Neuronal stem cell (in vitro differentiated cells): ENCODE measurements at places on chromosomes 5 and 9.

GRCh38 chr9:81542118-81542889, 147.0 kb downstream of the TLE1 start:
- no peak for DNase-seq

DNA sequence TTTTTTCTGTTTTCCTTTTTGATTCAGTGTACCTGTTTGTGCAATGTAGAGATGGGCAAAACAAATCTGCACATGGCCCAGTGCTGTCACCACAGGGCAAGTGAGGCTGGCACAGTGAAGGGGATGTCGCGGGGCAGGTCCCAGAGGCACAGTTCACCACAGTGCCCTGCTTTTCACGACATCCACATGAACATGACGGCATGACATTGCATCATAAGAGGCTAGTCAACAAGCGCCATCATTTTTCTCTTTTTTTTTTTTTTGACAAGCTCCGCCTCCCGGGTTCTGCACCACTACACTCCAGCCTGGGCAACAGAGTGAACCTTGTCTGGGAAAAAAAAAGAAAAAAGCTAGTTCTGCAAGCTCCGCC, 42.9 kb upstream of the VDAC1 start:
- DNase-seq: no peak

GRCh38 chr9:90141723-90142122, 500.9 kb downstream of the DIRAS2 start:
- DNase-seq: no peak

GRCh38 chr9:75061169-75061568, 26.8 kb downstream of the NMRK1 start:
- DNase-seq: no peak

DNA sequence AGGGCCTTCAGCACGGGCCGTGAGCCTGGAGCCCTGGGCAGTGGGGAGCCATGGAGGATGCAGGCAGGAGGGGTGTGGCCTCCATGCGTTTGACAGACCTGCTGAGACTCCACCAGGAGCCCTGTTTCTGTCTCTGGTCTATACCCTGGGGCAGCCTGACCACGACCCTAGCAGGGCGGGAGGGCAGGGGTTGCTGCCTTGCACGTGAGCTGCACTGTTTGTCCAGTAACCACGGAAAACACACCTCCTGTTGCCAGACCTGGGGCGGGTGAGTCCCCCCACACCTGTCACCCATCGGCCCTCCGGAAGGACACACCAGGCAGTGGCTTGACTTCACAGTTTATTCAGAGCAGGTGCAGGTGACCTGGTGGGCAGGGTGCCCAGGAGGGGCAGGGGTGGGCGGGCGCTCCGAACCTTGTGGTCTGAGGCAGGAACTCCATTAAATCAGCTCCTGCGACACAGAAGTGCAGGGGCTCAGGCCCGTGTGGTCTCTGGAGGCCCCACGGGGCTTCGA, 3.9 kb downstream of the LCN8 start:
- no peak for DNase-seq

GRCh38 chr9:28105001-28105400, 531.7 kb upstream of the C9orf72 start:
- no peak for DNase-seq

DNA sequence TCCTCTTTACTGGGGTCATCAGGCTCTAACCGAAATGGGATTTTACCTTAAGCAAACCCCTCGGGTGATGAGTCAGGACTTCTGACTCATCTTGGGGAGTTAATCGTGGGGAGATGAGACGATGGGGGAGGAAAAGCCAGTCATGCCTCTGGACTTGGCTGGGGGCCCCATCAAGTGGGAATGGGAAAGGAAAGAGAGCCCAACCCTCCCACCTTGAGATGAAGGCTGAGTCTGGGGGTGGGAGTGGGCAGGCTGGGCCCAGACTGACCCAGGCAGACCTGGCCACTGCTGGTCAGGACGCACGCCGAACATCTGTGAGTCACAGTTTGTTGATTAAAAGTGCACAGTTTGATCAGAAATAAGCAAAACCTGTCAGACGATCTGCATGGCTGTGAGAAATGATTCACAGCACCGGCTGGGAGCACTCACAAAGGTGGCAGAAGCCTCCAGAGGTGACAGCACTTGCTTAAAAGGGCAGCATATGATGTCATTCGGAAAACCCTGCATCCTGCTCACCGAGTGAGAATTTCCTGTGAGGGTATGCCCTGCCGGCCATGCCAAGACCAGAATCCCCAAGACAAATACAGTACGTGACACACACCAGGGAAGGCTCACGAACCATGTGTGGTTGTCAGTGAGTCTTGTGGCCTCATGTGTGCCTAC, 50.0 kb upstream of the SLC25A51 start:
- DNase-seq: no peak

DNA sequence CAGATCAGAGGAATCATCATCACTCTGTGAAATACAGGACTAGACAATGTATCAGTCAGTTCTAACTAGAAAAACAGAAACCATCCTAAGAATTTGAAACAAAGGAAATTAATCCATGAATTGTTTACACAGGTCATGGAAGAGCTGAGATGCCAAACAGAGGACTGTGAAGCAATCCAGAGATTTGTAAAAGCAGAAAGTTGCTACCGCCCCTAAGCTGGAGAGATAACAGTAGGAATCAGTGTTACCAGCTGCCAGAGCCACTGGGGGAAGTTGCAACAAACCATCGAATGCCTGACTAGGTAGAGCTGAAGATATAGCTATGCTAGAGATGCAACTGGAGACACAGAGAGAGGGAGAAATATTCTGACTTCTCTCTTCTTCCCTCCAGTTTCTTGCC, 10.4 kb upstream of the MIER3 start:
- DNase-seq: no peak

DNA sequence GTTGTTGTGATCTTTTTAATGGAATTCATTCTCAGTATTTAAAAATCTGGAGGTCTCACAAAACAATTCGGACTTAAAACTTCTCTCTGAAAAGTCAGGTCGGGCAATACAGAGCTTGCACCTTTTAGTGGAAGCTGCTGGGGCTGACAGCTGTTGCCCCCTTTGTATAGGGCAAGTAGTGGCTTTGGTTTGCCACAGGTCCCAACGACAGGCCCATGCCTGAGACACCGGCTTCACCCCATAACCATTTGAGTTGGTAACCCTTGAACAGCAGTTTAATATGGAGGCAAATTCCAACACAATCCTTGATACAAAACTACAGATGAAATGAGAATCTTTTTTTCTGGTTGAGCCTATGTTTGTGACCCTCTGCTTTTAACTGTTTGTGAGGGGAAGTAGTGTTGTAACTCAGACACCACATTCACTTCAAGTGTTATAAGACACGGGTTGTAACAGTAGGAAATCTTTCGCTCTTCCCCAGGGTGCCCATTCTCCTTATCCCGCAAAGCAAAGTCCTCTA, 752 bp upstream of the GLRX start:
- DNase-seq: no peak

- no peak for DNase-seq
Observed at GRCh38 chr5:140075371-140075770, 32.3 kb upstream of the NRG2 start.

GRCh38 chr5:154762700-154763099, 7.5 kb downstream of the LARP1 start:
- no peak for DNase-seq

- DNase-seq: peak; percentile 58
Observed at GRCh38 chr5:151740336-151740942, 18.0 kb downstream of the ATOX1 start.

- DNase-seq: no peak
Observed at GRCh38 chr9:96502539-96503373, 52.8 kb downstream of the HABP4 start.

DNA sequence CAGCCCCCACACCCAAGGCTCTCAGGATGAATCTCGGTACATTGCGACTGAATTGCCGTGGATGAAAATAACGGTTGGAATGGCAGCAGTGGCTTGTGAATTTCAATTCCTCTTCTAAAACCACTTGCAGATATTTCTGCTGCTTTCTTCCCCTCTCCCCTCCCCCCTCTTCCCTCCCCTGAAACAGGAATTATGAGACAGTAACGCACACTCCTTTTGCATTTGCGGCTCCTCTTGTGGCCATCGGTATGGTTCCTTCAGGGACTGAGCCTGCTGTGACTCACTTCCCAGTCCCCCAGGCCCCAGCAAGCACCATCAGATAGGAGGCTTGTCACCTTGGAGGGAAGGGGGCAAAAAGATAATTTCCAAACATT, 9.7 kb downstream of the DCANP1 start:
- DNase-seq: no peak

- DNase-seq: no peak
Observed at GRCh38 chr5:127010362-127010761, 20.0 kb downstream of the MARCHF3 start.

DNA sequence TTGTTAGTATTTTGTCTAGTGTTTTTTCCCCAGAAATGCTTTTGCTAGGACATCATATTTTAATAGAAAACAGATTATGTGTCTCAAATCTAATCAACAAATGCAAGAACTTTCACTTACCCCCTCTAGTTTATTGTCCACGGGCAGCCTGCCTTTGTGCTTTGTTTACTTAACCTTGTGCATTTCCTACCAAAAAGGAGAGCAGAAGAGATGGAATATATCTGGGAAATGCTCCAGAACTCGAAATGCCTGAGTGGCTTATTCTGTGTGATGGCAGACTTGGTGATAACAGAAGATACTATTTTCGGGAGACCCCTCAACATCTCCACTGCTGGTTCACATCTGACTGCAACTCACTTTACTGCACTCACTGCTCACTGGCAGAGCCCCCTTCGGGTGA, 33.3 kb upstream of the SPDL1 start:
- no peak for DNase-seq

DNA sequence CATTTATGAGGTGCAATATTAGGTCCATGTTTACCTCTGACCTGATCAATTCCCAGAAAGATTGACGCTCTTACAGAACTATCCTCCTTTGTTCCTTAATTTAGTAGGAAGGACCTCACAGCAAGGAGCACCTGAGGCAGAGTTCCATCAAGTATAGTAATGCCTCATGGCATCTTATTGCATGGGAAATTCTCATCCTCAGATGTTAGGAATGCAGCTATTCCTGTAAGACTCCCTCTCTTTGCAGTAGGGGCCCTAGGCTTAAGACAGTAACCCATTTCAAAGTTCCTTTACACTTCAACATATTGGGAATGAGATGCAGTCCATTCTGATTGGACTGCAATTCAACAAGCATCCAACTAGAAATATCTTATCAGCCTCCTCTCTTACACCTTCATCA, 69.8 kb downstream of the SLCO4C1 start:
- no peak for DNase-seq

GRCh38 chr5:172658961-172659501, 18.0 kb downstream of the NEURL1B start:
- DNase-seq: no peak

DNA sequence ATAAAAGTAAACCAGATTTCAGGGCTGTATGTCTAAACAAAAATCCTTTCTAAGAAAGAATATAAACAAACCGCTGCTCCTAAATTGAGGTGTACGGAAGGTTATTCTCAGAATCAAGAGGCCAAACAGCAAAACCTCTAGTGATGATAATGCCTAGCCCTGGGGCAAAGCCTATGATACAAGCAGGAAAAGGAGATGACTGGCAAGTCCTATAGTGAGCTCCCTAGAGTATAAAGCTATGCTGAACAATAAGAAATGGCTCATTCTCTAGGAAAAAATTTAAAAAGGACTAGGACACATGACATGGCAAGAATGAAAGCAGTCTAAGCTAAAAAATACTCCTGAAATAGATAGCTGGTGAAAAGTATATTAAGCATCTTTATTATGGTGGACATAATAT, 187.1 kb downstream of the BNC2 start:
- no peak for DNase-seq

- DNase-seq: no peak
Observed at GRCh38 chr5:56350597-56351170, 117.6 kb upstream of the ANKRD55 start.

- DNase-seq: no peak
Observed at GRCh38 chr5:5037674-5038073, 102.5 kb upstream of the ADAMTS16 start.

- DNase-seq: no peak
Observed at GRCh38 chr9:115694991-115695390, 458.6 kb upstream of the PAPPA start.

DNA sequence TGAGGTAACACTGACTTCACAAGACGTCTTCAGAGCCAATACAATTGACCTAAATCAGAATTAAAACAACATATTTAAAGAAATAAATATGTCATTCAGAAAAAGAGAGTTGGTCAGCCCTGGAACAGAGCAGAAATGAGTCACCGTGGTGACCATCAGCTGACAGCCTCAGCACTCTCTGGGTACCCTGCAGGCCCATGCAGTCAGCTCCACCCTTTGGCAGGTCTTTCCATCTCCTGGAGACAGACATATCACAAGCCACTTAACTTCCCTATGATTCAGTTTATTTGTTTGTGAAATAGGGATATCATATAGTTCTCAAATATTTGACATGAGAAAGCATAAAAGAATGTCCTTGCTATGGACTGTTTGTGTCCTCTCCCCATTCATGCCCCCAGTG, 151.6 kb upstream of the MEF2C start:
- DNase-seq: no peak

GRCh38 chr9:127344368-127345000, 52.5 kb upstream of the SLC2A8 start:
- DNase-seq: no peak

DNA sequence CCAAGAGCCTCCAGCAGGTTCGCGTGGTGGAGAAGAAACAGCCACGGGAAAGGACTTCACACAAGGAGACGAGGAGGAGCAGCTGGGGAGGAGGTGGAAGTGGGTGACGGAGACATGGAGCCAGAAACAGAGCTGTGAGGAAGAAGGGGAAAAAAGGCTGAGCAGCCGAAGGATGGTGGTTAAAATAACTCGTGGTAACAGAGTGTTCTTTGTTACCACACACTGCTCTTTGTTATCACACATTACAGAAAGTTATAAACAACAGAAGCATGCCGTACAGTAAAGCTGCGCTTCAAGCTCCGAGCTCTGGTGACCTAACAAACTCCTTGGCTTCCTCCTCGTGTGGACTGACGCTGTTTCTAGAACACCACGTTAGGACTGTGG, 215.4 kb downstream of the GLIS3 start:
- no peak for DNase-seq

GRCh38 chr9:76654575-76654974, 109.7 kb upstream of the PCA3 start:
- no peak for DNase-seq

DNA sequence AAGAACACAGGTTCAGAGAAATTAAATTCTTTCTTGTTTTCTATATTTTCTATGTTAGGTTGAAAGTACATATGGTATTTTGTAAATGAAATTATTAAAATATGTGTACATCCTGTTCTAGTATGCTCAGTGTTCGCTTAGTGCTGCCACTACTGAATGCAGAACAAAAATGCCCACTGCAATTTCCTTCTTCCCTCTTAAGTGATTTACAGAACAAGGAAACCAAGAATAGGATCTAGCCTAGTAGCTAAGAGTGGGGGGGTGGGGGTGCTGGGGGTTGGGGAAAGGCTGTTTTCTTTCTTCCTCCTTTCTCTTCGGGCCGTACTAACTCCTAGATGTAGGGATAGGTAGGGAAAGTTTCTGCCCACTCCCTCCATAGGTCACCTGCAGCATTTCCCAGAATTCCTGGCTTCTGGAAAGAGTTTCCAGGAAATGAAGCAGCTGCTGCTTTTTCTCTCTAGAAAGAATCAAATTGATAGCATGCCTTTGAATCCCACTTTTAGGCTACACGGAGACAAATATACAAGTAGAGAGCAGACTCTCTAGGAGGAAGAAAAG, 15.7 kb downstream of the SPATA9 start:
- DNase-seq: no peak
